ENCODE measurements at places on chromosomes 12 and 14.

GRCh38 chr14:31785574-31785973 is 224.4 kb downstream of the NUBPL start:
- no peak for DNase-seq

DNA sequence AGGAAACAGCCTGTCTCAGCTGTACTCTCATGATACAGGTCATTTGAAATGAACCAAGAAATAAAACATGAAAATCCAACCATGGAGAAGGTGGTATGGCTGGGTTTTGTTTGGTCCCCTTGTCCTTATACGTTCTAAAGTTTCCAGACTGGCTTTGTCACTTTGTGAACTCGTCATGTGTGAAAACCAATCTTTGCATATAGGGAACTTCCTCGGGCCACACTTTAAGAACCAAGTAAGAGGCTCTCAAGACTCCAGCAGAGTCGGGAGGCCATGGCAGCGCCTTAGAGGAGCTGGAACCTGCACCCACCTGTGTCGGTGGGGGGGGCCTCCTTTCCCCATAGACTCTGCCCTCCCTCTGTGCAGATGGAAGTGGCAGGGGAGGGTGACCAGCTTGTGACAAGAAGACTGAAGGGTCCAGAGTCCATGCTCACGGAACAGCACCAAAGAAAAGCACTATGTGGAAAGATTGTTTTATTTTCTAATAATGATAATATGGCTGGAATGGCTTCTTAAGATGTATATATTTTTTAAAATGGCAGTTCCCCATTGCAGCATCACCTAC is 125.3 kb downstream of the ESRRB start:
- DNase-seq = no peak

- DNase-seq = no peak
Observed at GRCh38 chr12:67710582-67710981, 62.0 kb downstream of the DYRK2 start.

GRCh38 chr12:81347404-81347803 is 269.5 kb downstream of the ACSS3 start:
- DNase-seq = no peak

Data from NCI-H446 treated with DMSO at 0.1 percent for 48 hours (cell line).